Right lung (tissue), 10 donors: ENCODE measurements at places on chromosomes 3 and 15. TPM values are rescaled to one million over a fixed set of nuclear protein-coding genes. Genes with fewer than 3 reads are reported as not detected.
A peak's percentile ranks its signal among the peaks of the same experiment; 100 is the strongest.

HHATL gene
- polyA plus RNA-seq: not detected

GOLGA8R gene
- polyA plus RNA-seq: 9.7 TPM

GRCh38 chr3:33883538-33883950 is 85.1 kb downstream of the PDCD6IP start:
- peak; percentile 36 for DNase-seq

- DNase-seq: no peak
These were observed 75.3 kb upstream of the LEKR1 start for GRCh38 chr3:156750874-156751245.

HLTF gene
- 72.0 TPM for polyA plus RNA-seq

PRRT3 gene
- 2.9 TPM for polyA plus RNA-seq

GRCh38 chr3:39550354-39551051 is 83.0 kb downstream of the MOBP start:
- DNase-seq: no peak

SNTN gene
- 8.6 TPM for polyA plus RNA-seq

DNA sequence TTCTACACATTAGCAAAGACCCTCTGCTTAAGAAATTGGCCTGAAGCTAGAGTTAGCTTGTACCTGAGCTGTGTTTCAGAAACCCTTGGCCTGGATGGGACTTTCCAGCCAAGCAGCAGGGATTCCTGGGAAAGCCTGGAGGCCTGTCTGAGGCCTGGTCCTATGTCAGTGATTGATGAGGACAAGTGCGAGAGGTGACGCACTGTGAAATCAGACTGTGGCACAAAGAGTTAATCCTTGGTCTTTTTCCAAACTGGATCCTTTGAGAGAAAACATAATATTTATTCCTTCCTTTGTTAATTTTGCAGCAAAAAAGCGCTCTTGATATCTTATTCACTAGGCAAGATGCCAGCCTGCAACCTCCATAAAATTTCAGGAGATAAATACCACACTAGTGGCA is 225.0 kb upstream of the ATP11B start:
- no peak for DNase-seq

DNA sequence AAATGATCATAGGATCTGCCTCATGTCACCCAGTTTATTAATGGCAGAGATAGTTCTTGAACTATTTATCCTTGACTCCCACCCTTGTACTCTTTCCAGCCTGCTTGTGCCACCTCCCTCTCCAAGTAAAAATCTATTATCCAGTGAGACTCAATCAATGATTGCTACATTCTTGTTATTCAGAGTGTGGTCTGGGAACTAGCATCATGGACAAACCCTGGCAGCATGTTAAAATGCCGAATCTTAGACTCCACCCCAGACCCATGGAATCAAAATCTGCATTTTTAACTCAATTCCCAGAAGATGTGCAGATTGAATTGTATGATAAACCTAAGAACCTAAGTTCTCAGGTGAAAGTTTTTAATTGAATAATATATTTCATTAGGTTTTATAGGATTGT is 34.7 kb upstream of the PYDC2 start:
- no peak for DNase-seq

DNA sequence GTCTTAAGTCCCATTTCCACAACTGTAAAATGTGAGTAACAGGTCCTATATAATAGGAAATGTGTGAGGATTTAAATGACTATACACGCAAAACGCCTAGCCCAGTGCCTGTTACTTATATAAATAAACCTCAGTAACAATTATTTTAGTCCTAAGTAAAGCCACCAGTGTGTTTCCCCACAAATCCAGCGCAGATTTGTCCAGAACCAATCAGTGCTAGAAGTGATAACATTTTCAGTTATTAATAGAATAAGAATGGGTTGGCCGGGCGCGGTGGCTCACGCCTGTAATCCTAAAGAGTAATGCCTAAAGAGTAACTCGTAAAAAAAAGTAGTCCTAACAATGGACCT is 561 bp downstream of the RPAP1 start:
- no peak for DNase-seq

GRCh38 chr3:9398700-9399336 is 1.4 kb downstream of the SETD5 start:
- peak; percentile 26 for DNase-seq

PLD1 gene
- polyA plus RNA-seq: 4.9 TPM

DNA sequence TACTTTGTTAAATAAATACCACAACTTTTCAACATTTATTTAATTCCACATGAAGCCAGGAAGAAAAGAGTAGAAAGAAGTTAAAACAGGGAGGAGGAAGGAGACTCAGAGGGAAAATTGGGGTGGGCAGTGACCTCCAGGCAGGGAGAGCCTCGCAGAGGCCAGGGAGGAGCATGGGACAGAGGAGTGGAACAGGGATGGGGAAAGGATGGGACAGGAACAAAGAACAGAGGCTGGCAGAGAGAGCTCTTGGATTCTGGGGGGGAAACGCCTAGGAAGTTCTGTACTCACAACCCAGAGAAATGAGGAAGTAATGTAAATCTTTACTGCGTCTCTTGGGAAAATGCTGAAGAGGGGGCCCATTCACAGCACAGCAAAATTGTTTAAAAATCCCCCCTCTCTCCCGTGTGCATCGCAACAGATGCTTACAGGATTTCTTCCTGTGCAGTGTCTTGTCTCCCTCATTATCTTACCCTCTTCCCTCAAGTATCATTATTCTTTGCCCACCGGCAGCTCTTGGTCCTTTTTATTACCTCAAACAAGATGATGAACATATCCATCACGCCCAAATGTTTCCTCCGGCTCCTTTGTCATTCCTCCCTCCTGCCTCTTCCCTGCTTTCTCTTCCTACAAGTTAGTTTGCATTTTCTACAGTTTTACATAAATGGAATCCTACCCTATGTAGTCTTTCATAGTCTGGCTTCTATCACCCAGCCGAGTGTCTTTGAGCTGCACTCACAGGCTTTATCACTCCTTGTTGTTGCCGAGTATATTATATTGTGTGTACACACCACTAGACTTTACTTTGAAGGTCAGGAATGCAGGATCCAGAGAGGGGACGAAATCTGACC is 65.5 kb downstream of the ARHGAP31 start:
- DNase-seq: no peak

DNA sequence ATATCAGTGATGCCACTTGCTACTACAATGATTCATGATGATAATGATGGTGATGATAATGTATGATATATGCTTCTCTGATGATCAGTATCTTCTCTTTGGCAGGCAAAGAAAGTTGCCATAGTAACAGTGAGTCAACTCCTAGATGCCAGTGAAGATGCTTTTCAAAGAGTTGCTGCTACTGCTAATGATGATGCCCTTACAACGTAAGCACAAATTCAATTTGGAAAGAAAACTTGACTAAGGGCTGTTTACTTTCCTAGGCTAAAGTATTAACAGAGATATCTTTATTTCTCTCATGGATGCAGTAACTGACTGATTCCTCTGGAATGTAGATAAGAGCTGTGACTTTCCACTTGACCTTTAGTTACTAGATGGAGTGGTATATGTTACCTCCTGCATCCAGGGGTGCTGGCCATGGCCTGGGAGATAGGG is 27.8 kb downstream of the ADGRG7 start:
- no peak for DNase-seq

- no peak for DNase-seq
These were observed 40.9 kb upstream of the EPHB1 start for GRCh38 chr3:134753999-134754742.

DNA sequence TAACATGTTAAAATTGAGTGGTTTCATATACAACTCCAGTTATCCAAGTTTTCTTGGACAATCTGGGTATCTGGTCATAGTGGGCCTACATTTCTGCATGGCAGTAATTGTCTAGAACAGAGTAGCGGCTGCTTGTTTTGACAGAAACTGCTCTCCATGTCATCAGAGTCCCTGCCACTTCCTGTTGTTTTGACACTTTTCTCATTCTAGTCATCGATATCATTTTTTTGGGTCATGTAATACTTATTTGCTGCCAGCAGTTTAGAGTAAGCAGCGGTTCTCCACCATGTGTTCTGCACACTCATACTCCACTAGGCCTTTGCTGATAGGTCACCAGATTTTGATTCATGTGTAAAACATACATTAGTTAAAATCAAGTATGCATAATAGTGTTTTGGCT is 81.5 kb downstream of the SLC25A26 start:
- DNase-seq: no peak

GRCh38 chr15:38307861-38308641 is 55.4 kb downstream of the SPRED1 start:
- DNase-seq: no peak

- DNase-seq: no peak
These were observed 11.4 kb downstream of the IREB2 start for GRCh38 chr15:78449220-78449999.

CSPG4 gene
- polyA plus RNA-seq: 38.6 TPM

GRCh38 chr3:23676093-23676492 is 129.7 kb upstream of the UBE2E1 start:
- no peak for DNase-seq

DNA sequence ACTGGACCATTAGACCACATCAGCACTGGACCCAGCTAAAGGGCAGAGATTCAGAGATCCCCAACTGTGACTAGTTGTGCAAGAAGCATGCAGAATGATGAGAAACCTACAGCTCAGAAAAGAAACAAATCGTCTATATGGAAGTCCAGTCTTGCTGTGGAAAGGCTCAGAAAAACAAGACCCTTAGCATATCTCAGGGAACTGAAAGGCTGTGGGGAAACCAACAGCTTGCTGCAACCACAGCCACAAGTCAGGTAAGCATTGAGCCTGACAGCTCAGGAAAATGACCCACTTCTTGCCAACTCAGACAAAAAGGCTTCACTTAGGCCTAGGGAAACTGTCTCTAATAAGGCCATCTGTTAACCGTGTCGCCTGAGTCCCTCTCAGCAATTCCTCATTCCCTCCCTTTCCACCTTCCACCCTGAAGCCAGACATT is 145.6 kb downstream of the LSAMP start:
- no peak for DNase-seq

DNA sequence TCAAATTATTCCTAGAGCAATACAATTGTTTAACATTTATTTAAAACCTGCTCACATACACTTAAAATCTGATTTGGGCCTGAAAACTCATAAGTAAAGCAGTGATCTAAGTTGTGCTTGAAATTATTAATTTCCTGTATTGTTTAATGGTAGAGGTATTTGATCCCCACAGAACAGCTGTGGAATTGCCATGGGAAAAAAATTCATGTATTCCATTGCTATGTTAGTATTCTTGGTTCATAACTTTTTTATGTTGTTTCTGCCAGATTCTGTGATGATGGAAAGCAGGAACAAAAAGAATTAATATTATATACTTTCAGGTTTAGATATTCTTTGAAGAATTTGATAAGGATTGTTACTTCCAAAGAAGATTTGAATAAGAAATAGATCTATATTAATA is 831.5 kb upstream of the NR2F2 start:
- no peak for DNase-seq

HAUS2 gene
- 19.4 TPM for polyA plus RNA-seq

DNA sequence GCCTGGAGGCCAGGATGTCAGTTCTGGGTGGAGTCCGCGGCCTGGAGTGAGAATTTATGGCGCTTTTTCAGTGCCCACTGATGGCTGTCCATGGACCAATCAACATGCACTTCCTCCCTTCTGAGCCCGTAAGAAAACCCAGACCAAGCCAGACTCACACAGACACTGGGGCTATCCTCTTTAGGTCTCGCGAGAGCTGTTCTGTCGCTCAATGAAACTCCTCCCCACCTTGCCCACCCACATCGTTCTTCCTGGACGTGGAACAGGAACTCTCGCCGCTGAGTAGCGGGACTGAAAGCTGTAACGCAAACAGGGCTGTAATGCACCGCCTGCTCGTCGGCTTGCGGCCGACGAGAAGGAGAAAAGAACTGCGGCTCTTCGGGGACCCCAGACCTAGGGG is 833.0 kb upstream of the CADM2 start:
- no peak for DNase-seq

GRCh38 chr3:65732051-65732935 is 306.4 kb downstream of the MAGI1 start:
- DNase-seq: peak; percentile 49

- DNase-seq: peak; percentile 75
These were observed 1122.0 kb downstream of the ROBO1 start for GRCh38 chr3:78645628-78646310.

DNA sequence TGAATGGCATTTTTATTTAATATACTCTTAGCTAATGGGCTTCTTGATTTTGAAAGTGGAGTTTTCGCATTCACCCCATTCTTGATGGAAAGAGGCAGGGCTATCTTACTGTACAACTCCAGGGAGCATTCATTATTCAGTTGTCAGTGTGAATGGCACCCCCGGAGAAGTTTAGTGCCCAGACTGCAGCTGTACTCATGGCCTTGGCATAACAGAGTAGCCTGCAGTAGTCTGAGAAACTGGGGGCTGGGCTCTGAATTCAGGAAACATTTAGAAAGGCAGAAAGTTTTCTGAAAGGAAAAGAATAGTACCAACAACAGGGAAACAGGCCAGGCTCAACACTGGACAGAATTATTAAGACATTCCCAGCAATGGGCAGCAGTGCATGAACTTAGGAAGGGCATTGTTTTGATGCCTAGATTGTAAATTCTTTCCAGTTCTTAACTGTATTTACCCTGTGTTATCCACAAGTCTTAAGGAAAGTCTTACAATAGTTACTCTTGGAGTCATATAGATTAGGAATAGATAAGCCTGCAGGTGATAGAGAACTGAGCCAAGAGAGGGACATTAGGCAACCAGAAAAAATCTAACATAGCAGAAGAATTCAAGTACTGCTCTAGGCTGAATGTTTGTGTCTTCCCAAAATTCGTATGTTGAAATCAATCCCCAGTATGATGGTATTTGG is 44.4 kb downstream of the TIPARP start:
- DNase-seq: no peak

- DNase-seq: no peak
These were observed 172.4 kb downstream of the OXSM start for GRCh38 chr3:25962255-25962654.

- no peak for DNase-seq
These were observed 95.8 kb downstream of the RAP2B start for GRCh38 chr3:153257673-153258351.

GHRL gene
- 110 TPM for polyA plus RNA-seq

DNA sequence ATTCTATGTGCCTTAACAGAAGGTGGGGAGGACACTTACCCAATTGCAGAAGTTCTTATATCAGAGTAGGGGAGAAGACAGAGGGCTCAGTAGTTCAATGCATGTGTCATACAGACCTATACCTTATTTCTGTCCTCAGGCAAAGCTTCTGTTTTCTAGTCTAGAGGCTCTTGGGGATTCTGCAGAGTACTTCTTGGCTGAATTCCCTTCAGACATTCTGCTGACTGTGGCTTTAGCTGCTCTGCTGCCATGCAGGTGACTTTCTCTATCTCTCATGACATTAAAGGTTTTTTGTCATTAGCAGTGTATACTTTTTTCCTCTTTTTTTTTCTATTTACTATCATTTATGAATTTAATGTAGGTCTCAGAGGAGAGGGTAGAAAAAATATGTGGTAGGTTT is 172.8 kb upstream of the PLSCR5 start:
- no peak for DNase-seq
